ENCODE measurements at places on chromosomes 3 and 15.

DNA sequence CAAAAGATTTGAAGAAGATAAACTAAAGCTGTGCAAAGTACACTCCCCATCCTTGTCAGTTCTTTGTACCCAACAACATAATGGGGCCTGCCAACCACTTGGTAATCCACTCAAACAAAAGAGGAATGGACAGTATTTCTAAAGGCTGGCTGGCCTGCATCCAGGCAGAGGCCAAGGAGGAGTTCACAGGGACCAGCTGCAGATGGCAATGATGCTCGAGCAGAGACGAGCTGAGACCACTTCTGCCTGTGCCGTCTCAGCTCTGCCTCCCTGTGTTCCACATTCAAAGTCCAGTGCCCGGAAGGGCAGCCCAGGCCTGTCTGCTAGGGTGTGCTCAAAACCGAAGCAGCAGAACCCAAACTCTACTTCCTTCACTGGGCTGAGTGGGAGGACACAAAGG lies 14.3 kb downstream of the CXCR6 start:
- DNase-seq = no peak

- DNase-seq = no peak
These were observed 20.2 kb upstream of the TMEM41A start for GRCh38 chr3:185519021-185519420.

- no peak for DNase-seq
These were observed 15.6 kb upstream of the CERS3 start for GRCh38 chr15:100544338-100544841.

DNA sequence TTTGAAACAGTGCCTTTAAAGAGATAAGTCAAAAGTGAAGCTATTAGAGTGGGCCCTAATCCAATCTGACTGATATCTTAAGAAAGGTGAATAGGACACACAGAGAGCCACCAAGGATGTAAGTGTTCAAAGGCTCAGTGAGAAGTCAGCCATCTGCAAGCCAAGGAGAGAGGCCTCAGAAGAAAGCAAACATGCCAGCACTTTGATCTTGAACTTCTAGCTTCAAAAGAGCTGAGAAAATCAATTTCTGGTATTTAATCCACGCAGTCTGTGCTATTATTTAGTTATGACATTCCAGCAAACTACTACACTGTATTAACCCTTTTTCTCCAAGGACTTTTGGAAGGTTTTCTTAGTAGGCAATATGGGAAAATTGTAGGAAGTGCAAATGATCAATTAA lies 95.7 kb downstream of the LRRC3B start:
- DNase-seq = no peak

- DNase-seq = peak; percentile 33
These were observed 842 bp downstream of the PCCB start for GRCh38 chr3:136250903-136251460.

DNA sequence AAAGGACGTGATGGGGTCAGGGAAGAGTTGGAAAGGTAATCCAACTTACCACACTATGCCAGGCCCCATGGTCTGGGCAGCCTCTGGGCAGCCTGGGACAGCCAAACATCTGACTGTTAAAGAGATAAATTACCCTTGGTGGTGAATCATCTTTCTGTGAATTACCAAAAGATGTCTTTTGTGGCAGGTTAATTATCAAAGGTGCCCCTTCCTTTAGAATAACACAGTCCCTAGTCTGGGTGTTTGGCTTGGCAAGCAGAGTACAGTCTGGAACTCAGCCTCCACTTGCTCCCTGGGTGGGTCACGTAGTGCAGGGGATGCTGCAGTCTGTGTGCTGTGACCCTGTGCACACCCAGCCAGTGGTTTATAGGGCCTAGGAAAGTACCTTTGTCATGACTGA lies 113.1 kb downstream of the ZNF621 start:
- no peak for DNase-seq

DNA sequence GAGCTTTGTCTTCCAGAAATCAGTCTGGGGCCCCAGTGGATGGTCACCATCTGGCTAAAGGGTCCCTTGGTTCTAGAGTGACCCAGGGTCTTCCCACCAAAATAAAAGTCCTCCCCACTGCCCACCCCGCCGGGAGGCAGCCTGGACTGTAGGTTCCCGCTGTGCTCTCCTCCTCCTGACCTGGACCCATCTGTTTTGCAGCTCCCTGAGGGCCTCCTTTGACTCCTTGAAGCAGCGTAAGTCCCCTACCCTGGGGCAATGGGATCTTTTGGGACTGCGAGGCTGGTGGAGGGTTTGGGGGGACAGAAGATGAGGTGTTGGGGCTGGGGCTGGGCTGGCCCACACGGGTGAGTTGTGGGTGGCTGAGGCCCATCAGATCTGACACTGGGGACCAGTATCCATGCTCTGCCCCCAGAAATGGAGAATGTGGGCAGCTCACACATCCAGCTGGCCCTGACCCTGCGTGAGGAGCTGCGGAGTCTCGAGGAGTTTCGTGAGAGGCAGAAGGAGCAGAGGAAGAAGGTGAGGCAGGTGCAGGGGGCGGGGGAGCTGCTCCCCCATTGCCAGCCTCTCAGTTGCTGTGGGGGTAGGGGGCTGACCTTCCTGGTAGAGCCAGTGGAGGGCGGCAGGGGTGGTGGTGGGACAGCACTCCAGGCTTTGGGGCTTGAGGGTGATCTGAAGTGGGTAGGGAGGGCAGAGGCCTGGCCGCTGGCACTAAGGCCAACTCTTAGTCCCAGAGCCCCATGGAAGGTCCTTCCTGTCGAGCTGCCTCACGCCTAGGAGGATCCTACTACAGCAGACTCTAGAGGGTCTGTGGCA lies 30.4 kb downstream of the PSTPIP1 start:
- DNase-seq = no peak

DNA sequence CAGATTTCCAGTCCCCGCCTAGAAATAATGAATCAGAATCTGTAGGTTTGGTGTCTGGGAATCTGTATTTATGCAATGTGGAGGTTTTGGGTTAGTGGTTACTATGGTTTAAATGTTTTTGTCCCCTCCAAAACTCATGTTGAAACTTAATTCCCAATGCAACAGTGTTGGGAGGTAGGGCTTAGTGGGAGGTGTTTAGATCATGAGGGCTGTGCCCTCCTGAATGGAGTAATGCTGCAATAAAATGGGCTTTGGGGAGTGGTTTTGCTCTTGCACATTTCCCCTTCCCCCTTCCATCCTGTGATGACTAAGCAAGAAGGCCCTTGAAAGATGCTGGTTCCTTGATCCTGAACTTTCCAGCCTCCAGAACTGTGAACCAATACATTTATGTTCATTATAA lies 9.2 kb upstream of the RFC4 start:
- DNase-seq = peak; percentile 82

DNA sequence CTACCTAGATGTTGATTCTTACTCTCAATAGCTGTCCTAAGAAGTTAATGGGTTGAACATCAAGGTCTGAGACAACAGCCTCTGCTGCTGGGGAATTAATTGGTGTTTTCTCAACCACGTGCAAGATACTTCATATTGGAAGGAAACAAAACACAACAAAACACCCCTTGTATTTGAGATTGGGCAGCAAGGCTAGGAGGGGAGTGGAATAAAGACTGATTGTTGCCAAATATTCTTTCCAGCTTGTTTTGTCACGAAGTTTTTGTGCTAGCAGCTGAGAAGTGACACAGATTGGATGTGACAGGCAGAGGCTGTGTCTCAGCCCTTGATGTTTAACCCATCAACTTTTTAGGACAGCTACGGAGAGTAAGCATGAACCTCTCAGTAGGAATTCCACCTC lies 808.4 kb downstream of the IGSF11 start:
- no peak for DNase-seq

GRCh38 chr3:183879243-183879642 lies 5.4 kb downstream of the PARL start:
- no peak for DNase-seq

DNA sequence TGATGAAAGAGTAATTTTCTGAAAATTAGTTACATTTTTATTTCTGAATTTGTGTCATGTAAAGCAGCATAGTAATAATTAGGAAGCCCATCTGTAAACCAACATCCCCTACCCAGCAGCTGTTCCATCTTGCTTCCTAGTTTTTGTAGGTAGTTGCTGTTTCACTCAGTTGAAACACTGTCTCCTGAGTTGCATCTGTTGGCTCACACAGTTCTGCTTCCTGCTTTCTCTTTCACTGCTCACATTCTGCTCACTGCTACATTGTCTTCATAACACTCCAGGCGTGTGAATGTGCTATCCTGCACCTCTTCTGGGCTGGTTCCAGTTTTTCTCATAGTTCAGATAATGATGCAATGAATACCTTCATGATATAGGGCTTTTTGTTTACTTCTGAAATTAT lies 123.4 kb downstream of the EPHB1 start:
- DNase-seq = no peak

DNA sequence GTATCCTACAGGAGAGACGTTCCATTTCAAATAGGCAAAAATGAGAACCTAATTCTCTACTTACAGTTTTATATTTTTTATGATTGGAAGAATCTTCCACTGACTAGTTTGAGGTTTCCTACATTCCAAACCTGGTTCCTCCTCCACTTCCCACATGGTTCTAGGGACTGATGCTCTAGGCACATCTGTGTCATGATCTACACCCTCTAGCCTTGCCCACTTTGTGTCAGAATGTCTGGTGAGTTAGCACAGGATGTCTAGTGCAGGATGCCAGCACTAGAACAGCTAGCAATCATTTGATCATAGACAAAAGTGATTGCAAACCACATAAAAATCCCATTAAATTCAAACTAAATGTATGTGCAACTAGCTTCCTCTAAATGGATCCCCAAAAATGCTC lies 26.7 kb upstream of the FILIP1L start:
- DNase-seq = no peak

DNA sequence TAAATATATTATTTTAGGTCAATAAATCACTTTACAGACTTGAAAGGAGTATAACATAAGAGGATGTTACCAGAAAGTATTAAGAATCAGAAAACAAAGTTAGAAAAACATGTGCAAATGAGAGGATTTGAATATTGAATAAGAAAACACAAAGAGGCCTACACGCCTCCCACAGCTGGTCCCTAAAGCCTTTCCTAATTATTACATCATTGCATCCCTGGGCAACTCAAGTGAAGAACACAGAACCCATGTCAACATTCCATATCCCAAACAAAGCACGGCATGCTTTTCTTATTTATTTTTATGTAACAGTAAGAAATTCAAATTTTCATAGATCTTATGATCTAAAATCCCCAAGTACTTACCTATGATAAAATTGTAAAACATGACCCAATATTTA lies 61.2 kb downstream of the HERC1 start:
- peak; percentile 2 for DNase-seq

- DNase-seq = peak; percentile 78
These were observed 515 bp upstream of the EIF3J start for GRCh38 chr15:44536302-44536961.

DNA sequence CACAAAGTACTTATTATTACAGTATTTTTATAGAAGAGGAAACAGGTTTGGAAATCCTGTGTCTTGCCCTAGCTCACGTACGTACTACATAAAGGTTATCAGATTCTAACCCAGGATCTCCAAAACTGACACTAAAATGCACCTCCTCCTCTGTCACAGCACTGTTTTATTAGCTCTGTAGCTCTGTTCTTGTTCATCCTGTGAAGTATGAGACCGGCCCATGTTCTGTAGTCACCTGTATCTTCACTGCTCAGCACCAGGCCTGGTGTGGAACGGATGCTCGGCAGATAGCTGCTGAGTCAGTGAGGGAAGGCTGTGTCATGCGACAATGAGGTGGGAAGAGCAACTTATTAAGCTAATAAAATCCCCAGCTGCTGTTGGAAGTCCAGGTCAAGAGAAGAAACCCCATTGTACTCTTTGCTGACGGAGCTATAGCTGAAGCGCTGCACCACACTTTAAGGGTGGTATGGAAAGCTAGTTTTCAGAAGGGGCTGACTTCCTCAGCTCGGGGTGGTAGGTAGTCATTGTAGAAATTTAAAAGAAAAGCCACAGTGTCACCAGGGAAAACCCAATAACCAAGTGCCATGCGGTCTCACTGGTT lies 22.8 kb downstream of the BCL2A1 start:
- DNase-seq = no peak

DNA sequence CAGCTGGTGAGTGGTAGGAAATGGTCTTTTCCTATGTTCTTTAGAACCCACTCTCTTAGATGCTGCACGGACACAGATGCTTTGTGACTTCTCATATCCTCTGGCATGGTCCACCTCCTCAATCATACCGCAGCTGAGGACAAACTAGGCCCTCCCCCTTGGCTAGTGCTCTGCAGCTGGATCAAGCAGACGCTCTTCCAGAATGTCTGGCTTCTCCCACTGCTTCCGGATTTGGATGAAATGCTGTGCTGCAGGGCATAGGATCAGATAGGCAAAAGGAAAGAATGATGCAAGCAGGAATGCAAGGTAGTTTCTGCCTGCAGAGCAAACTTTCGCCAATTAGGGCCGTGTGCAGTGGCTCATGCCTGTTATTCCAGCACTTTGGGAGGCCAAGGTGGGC lies 75.7 kb upstream of the SLC4A7 start:
- peak; percentile 88 for DNase-seq

DNA sequence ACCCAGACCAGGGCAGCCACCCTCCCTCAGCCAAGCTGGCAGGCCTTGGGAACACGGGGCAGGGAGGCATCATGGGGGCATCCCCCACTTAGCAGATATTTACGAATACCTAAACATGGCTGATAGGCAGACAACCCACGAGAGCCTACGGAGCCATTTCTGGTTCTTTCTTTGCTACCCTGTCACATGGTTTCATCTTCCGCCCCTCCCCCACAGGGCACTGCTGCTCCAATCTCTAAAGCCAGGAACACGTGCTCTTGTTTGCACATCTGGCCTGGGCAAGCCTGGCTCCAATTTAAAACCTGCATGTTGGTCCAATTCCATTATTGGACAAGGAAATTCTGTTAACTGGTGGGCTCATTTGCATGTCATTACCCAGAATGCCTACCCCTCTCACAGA lies 447.4 kb upstream of the NR2F2 start:
- no peak for DNase-seq

DNA sequence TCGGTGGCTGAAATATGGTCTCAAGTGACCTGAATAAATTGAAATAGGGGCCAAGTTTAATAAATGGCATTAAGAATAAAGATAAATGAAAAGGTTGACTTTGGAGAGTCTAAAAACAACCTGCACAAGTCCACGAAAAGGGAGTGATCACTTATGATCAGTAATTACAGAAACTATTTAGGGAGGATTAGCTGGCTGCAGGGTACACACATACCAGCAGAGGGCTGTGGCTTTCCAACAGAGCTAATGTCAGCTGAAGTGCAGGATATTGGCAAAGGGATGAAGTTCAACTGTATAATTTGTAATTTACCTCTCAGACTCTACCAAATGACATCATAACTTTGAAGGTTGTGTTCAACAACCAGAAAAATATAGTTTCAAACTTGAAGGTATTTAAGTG lies 86.8 kb downstream of the SYNPR start:
- no peak for DNase-seq

GRCh38 chr3:104988496-104988895 lies 378.2 kb upstream of the ALCAM start:
- no peak for DNase-seq

GRCh38 chr15:76987276-76987675 lies 7.7 kb upstream of the PSTPIP1 start:
- no peak for DNase-seq

GRCh38 chr3:126834596-126835471 lies 130.8 kb downstream of the CHCHD6 start:
- DNase-seq = no peak

GRCh38 chr15:78977091-78977571 lies 32.3 kb upstream of the CTSH start:
- no peak for DNase-seq

- peak; percentile 27 for DNase-seq
These were observed 19.9 kb downstream of the CCDC14 start for GRCh38 chr3:123941121-123941520.
